ENCODE measurements at places on chromosomes 6 and 20.

DNA sequence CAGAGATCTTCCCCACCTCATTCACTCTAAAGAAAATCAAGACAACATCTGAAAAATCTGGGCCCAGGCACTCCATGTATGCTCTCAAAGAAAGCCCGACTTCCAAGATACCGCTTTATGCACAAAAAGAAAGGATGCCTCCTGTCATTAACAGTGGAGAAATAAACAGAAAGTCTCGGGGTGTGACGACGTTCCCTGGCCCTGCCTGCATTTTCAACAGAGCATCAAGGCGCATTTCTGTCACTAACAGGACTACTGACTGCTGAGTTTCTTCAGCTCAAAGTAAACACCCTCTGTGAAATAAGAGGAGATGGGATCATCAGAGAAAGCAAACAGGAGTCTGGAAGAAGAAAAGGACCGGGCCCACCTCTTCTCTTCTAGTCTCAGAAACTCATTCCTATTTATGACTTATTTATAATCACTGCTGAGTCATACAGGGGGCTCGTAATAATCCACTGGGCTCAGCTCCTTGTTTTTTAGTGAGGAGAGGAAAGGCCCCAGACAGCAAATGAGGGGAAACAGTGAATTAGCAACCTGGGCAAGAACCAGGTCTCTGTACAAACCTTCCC lies 99.7 kb downstream of the ZMYND8 start:
- DNase-seq, result peak; percentile 70

DNA sequence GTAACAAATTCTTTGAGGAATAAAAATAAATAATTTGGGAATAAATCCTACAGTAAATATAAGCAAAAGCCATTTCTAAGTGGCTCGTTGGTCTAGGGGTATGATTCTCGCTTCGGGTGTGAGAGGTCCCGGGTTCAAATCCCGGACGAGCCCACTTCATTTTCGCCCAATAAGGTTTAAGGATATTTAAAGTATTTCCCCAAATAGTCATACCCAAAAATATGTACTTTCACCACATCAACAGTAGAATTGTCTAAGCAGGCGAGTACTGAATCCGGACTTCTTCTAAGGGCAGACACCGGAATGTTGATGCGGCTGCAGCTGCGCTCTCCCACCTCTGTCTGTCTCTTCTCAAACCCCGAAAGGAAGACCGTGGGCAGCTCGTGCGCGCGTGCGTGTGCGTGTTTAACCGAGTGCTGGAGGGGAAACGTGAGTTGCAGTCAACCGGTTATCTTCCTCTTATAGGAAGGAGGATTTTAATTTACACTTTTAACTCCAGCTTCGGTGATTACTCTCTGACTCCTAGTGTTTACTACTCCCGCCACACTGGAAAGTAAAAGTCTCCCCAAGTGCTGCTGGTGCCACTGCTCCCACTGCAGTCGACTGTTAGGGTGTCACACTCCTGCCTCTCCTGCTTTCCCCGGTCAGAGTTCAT lies 155.7 kb upstream of the PRSS16 start:
- peak; percentile 94 for DNase-seq

- peak; percentile 23 for DNase-seq
Observed at GRCh38 chr6:73586416-73586974, 65.7 kb upstream of the EEF1A1 start.

DNA sequence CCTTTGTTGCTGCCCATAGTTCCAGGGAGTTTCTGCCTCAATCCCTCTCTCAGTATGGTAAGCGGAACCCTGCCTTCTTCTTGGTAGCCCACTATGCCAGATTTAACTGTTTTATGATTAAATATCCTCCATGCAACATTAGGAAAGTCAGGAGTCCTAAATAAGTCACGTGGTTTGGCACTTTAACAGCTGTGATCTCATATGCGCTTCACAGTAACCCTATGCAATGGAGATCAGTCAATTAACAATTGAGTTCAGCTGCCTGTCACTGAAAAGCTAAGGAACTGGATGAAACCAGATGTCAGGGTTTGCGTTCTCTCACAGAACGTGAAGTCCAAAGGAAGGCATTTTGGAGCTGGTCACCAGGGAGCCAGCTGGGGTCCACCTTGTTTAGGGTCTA lies 81.6 kb downstream of the PSMB1 start:
- DNase-seq, result no peak
